ENCODE measurements at places on chromosomes 12 and 14. TPM values are rescaled to one million over a fixed set of nuclear protein-coding genes. Genes with fewer than 3 reads are reported as not detected.

The CRIP2 gene
- total RNA-seq, result 120 TPM

The APEX1 gene
- 49.5 TPM for total RNA-seq

The OTX2 gene
- not detected for total RNA-seq

The KRT6A gene
- not detected for total RNA-seq

The KERA gene
- total RNA-seq, result not detected
